Neural progenitor cell (in vitro differentiated cells): ENCODE measurements at places on chromosomes 4 and X. TPM values are rescaled to one million over a fixed set of nuclear protein-coding genes. Genes with fewer than 3 reads are reported as not detected.

The SPANXB1 gene
- not detected in 2 replicates for total RNA-seq

The TENM3 gene
- total RNA-seq: 78.7 and 126 TPM in 2 replicates

The SPATA4 gene
- 0.09 TPM in 1 of 2 replicates, not detected in the other for total RNA-seq

The TRAM1L1 gene
- 4.5 and 8.4 TPM in 2 replicates for total RNA-seq

The ADH7 gene
- not detected in 2 replicates for total RNA-seq

DNA sequence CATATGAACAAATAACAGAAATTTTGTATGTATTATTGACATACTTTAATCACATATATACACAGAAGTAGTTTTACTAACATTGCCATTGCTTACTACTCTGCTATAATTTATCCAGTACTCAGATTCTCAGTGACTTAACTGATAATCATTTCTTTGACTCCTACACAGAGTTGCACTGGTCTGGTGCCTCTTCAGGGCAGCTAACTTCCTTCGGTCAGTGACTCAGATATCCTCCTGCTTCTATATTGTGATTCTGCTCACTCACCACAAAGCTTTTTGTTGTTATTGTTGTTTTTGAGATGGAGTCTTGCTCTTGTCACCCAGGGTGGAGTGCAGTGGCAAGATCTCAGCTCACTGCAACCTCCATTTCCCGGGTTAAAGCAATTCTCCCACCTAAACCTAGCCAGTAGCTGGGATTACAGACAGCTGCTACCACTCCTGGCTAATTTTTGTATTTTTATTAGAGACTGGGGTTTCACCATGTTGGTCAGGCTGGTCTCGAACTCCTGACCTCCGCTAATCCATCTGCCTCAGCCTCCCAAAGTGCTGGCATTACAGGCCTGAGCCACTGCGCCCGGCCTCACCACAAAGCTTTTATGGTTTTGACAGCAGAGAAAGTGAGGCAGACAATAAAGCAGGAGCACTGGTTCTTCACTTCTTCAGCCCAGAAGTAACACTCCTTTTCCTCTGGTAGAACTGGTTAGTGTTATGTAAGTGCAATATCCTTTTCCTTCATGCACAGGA lies 499.3 kb downstream of the EPHA5 start:
- H3K27me3 ChIP-seq: no peaks in the 10 kb centered on the region
- H3K4me3 ChIP-seq: no peak overlapping the region
- no peaks in the 10 kb centered on the region for H3K4me1 ChIP-seq
- no peak overlapping the region for H3K27ac ChIP-seq

GRCh38 chr4:127782025-127782274 lies 172 bp upstream of the HSPA4L start:
- DNase-seq: peak; percentile 95
- peaks cover 13% of the 10 kb centered on the region for H3K4me1 ChIP-seq
- no peak overlapping the region for H3K27ac ChIP-seq
- no peaks in the 10 kb centered on the region for H3K36me3 ChIP-seq
- H3K27me3 ChIP-seq: peaks cover 55% of the 10 kb centered on the region

DNA sequence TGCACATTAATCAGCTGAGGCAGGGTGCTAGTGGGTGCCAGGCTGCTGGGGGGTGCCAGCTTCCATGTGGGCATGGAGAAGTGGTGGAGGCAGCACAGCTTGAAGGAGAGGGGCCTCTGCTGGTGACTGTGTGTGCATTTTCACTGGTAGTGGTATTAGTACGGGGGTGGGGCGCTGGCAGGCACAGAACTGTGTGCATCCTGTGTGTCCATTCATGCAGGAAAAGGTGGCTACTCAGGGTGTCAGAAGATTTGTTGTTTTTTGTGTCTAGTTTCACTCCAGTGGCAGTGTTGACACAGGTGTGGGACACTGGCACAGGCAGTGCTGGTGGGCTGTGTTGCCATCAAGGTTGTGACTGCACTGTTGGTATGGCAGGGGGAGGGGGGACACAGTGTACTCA lies 1303.6 kb downstream of the FAM133A start:
- H3K36me3 ChIP-seq: no peaks in the 10 kb centered on the region
- H3K27ac ChIP-seq: no peak overlapping the region
- DNase-seq: no peak
- no peak overlapping the region for H3K4me3 ChIP-seq
- no peaks in the 10 kb centered on the region for H3K4me1 ChIP-seq
- no peaks in the 10 kb centered on the region for H3K27me3 ChIP-seq

DNA sequence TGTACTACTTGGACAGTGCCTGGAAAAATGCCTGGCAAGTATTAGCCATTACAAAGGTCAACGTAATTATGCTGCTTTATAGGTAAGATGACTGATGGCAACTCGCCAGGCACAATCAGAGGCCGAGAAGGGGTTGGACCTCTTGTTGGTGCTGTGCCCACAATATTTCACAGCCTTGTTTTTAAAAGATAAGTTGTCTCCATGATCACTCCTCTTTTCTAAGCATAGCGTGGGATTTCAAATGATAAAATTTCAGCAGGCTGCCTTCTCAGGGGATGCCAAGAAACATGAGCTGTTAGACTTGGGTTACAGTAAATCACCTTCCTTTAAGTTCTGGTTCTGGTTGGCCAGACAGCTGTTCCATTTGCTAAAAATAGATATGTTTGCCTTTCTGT lies 26.9 kb downstream of the HOPX start:
- no peak for DNase-seq
- peaks cover 31% of the 10 kb centered on the region for H3K4me1 ChIP-seq
- H3K27ac ChIP-seq: no peak overlapping the region
- H3K36me3 ChIP-seq: no peaks in the 10 kb centered on the region

DNA sequence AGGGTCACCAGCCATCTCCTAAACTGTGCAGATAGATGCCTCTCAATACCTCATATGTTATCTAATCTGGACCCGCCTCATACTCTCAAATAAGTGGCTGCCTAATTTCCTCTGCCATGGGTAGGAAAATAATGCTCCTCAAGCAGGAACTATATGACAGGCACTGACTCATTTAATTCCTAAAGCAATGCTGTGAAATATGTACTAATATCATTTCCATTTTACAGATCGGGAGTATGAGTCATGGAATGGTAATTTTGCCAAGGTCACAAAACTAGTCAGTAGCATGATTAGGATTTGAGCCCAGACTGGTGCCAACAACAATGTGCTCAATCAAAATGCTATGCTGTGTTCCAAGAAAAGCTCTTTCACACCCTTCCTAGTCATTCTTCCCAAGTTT lies 3.0 kb upstream of the NXT2 start:
- DNase-seq: no peak
- no peak overlapping the region for H3K27ac ChIP-seq
- H3K27me3 ChIP-seq: peaks cover 51% of the 10 kb centered on the region

- peaks cover 79% of the 10 kb centered on the region for H3K27me3 ChIP-seq
- no peak overlapping the region for H3K27ac ChIP-seq
- peak overlapping the region; percentile 57 for H3K4me3 ChIP-seq
- H3K36me3 ChIP-seq: no peaks in the 10 kb centered on the region
- no peak for DNase-seq
Observed at GRCh38 chrX:40011322-40012038, 86.3 kb downstream of the BCOR start.

- no peak for DNase-seq
- peaks cover 85% of the 10 kb centered on the region for H3K27me3 ChIP-seq
- no peaks in the 10 kb centered on the region for H3K36me3 ChIP-seq
- H3K4me3 ChIP-seq: no peak overlapping the region
- no peak overlapping the region for H3K27ac ChIP-seq
Observed at GRCh38 chr4:56657818-56658217, 23.3 kb downstream of the HOPX start.

DNA sequence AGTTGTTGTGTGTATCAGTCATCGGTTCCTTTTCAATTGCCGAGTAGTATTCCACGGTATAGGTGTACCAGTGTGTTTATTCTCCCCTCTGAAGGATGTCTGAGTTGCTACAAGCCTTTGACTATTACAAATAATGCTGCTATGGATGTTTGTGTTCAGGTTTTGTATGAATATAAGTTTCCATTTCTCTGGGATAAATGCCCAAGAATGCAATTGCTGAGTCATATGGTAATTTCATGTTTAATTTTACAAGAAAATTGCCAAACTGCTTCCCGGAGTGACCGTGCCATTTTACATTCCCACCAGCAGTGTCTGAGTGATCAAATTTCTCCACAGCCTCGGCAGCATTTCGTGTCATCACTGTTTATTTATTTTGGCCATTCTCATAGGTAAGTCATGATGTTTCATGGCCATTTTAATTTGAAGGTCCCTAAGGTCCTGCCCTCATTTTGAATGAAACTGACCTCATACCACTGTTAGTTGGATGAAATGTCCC lies 73.9 kb downstream of the IRF2 start:
- no peak for DNase-seq
- H3K4me3 ChIP-seq: no peak overlapping the region
- H3K4me1 ChIP-seq: peaks cover 27% of the 10 kb centered on the region
- H3K36me3 ChIP-seq: no peaks in the 10 kb centered on the region
- no peak overlapping the region for H3K27ac ChIP-seq
- peaks cover 17% of the 10 kb centered on the region for H3K27me3 ChIP-seq

- H3K27ac ChIP-seq: no peak overlapping the region
- no peak overlapping the region for H3K4me3 ChIP-seq
- DNase-seq: no peak
- H3K4me1 ChIP-seq: no peaks in the 10 kb centered on the region
Observed at GRCh38 chr4:104188301-104188700, 306.4 kb downstream of the CXXC4 start.

- H3K4me3 ChIP-seq: no peak overlapping the region
- H3K4me1 ChIP-seq: no peaks in the 10 kb centered on the region
- no peak for DNase-seq
- H3K27me3 ChIP-seq: no peaks in the 10 kb centered on the region
- no peaks in the 10 kb centered on the region for H3K36me3 ChIP-seq
Observed at GRCh38 chr4:99983289-99983943, 33.3 kb upstream of the H2AZ1 start.

DNA sequence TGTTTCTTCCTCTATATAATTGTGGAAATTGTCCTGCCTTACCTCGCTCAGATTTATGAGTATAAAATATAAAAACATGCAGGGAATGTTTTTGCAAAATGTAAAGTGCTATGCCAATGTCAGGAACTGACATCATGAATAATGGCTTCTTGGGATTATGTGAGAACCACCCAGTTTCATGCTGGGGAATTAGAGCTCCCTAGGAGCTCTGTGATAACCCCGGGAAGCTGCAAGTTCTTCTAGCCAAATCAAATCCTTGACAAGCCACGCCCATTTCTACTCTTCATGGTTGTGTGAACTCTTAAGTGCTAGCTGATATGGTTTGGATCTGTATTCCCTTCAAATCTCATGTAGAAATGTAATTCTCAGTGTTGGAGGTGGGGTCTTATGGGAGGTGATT lies 85.9 kb upstream of the PAK3 start:
- no peak overlapping the region for H3K27ac ChIP-seq
- DNase-seq: no peak
- peaks cover 10% of the 10 kb centered on the region for H3K4me1 ChIP-seq
- no peaks in the 10 kb centered on the region for H3K36me3 ChIP-seq
- H3K4me3 ChIP-seq: no peak overlapping the region

- no peaks in the 10 kb centered on the region for H3K36me3 ChIP-seq
- no peaks in the 10 kb centered on the region for H3K27me3 ChIP-seq
- no peak for DNase-seq
- no peaks in the 10 kb centered on the region for H3K4me1 ChIP-seq
Observed at GRCh38 chrX:155718972-155719586, 106.3 kb upstream of the TMLHE start.

GRCh38 chr4:87469390-87469789 lies 47.0 kb downstream of the NUDT9 start:
- no peak for DNase-seq
- no peak overlapping the region for H3K27ac ChIP-seq
- H3K36me3 ChIP-seq: no peaks in the 10 kb centered on the region
- H3K27me3 ChIP-seq: no peaks in the 10 kb centered on the region

DNA sequence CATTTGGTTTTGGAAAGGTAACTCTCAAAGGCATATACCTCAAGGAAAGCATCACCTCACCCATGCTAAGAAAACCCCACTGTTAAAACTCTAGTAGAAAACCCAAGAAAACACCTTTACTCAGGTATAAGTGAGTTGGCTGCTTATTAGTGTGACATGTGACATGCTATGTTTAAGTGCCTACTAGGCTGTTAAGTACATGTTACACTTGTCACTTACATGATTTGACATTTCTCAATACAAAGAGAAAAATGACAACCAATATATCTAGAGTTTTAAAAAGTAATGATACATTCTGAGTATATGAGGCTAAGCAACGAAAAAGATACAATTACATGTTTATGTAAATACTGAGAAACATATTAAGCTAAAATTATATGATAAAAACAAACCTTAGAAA lies 1548.3 kb upstream of the TENM3 start:
- no peak overlapping the region for H3K27ac ChIP-seq
- no peaks in the 10 kb centered on the region for H3K4me1 ChIP-seq
- H3K36me3 ChIP-seq: no peaks in the 10 kb centered on the region
- H3K4me3 ChIP-seq: no peak overlapping the region
- no peak for DNase-seq

DNA sequence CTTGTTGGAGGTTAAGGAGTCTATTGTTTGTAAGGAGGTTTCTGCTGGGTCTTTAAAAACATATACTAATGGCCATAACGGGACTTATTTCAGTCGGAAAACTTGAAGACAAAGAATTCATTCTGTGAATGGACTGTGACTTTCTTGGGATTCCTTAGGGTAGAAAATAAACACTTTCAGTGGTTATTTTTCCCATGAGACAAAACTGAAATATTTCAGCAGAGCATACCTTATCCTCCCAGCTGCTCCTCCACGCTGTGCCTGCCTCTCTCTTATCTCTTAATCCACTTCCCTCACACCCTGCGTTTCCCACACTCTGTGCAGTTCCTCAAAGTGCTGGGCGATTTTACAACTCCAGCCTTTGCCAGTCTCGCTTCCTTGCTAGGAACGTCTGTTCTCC lies 47.1 kb upstream of the SORBS2 start:
- H3K36me3 ChIP-seq: no peaks in the 10 kb centered on the region
- no peak for DNase-seq
- no peak overlapping the region for H3K27ac ChIP-seq
- no peaks in the 10 kb centered on the region for H3K4me1 ChIP-seq

DNA sequence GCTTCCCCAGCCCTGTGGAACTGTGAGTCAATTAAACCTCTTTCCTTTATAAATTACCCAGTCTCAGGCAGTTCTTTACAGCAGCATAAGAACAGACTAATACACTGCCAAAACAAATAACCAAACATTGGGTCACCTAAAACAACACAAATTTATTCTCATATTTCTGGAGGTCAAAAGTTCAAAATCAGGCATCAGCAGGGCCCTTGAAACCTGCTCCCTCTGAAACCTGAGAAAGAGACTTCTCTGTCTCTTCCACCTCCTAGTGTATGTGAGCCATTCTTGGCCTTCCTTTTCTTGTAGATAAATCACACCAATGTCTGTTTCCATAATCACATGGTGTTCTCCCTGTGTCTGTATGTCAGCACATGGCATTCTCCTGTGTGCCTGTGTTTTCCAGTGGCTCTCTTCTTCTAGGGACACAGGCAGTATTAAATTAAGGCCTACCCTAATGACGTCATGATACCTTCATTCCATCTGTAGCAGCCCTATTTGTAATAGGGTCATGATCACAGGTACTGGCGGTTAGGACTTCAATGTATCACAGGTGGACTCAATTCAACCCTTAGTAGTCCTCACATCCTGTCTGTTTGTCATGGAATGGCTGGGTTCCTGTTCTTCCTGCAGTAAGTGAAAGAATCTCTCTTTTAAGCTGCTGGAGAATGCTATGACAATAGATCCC lies 147.3 kb upstream of the CLNK start:
- H3K4me3 ChIP-seq: no peak overlapping the region
- DNase-seq: no peak
- no peaks in the 10 kb centered on the region for H3K27me3 ChIP-seq
- H3K4me1 ChIP-seq: peaks cover 14% of the 10 kb centered on the region
